T-cell (primary cell): ENCODE measurements at places on chromosomes 5 and 9.

GRCh38 chr5:54742417-54742891 is 224.9 kb downstream of the SNX18 start:
- DNase-seq, result no peak

DNA sequence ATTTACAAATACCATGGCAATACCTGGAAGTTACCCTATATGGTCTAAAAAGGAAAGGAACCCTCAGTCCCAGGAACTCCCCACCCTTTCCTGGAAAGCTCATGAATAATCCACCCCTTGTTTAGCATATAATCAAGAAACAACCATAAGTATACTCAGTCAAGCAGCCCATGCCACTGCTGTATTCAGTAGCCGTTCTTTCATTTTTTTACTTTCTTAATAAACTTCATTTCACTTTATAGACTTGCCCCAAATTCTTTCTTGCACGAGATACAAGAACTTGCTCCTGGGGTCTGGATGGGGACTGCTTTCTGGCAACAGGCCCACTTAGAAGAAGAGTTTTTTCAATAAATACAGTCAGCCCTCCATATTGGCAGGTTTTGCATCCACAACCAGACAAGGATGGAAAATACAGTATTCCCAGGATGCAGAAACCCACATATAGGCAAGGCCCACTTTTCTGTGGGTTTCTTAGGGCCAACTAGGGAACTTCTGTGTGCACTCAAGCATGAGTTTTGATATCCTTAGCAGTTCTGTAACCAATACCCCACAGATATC is 2.8 kb upstream of the TBCA start:
- DNase-seq, result no peak

DNA sequence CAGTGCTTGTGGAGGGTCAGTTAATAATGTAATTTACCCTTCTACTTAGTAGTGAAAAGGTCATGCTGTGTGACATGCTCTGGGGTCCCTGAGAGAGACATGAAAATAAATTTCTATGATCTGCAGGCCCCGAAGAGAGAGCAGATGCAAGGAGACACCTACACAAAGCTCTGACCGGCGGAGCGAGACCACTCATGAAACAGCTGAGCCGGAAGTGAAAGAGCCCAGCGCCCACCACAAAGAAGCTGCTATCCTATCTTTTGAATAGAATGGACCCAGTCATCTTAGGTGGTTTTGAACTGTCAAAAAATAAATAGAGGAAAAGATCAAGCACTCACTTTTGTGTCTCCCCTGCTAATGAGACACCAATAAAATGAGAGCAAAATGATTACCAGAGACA is 190.0 kb downstream of the MED10 start:
- no peak for DNase-seq

GRCh38 chr5:14319102-14319501 is 176.0 kb downstream of the TRIO start:
- no peak for DNase-seq

DNA sequence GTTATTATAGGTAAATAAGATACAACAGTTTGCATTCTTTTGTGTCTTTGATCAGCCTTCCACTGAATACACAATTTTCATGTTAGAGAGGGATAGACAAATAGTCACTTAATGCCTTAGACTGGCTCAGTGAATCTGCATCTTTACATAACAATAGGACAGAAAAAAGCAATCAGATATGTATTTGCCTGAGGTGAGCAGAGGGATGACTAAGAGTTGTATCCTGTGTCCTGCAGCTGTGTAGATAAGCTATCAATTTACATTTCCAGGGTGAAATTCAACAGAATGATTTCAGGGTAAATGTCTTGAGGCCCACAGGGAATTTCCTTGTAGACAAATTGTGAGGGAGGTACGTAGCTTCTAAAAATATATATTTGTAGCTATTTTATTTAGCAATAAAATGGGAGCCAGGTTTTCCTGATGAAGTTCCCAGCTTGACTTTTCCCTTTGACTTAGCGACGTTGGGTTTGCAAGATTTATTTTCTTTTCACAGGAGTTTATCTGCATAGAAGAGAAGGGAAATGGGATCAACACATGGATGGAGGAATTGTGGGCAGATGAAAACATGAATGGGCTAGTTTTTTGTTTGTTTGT is 586.1 kb upstream of the CDH6 start:
- DNase-seq, result no peak

- DNase-seq, result no peak
These were observed 133.8 kb upstream of the SLC24A2 start for GRCh38 chr9:19922476-19923118.

GRCh38 chr9:38395653-38396370 is 3.3 kb downstream of the ALDH1B1 start:
- no peak for DNase-seq

DNA sequence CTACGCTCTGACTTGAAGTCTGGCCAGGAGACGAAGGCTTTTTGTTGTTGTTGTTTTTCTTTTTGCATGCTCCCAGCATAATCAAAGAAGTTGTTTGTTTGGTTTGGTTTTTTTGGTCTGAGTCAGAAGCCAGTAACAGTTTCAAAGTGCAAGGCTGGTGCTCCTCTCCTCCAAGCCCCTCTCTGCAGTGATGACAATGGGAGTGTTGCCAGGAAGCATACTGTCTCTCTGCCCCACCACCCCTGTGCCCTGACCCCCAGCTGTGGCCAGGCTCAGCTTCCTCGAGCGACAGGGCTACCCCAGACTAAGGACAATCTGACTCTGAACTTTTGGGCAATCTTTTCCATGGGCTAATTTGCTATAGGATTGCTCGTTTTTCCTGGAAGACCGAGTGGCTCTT is 173.8 kb upstream of the PITX1 start:
- DNase-seq, result no peak

GRCh38 chr9:16461137-16461840 is 409.2 kb downstream of the BNC2 start:
- no peak for DNase-seq

DNA sequence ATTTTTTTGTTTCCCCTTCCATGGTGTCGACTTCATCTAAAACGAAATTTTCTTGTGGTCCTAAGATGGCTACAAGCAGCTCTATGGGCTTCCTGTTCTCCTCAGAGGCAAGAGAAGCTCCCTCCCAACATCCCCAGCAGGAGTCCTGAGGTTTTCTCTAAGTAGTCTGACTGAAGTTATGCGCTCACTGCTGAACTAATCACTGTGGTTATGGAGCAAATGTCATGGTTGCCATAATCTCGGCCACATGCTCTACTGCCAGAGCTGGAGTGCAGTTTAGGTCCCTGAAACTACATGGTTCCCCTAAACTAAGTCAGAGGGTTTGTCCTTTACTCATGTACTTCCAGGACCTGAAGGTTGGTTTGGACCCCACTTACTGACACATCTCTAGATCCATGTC is 68.0 kb upstream of the MAMDC2 start:
- no peak for DNase-seq

GRCh38 chr9:118330191-118330986 is 626.2 kb downstream of the TLR4 start:
- DNase-seq, result no peak

DNA sequence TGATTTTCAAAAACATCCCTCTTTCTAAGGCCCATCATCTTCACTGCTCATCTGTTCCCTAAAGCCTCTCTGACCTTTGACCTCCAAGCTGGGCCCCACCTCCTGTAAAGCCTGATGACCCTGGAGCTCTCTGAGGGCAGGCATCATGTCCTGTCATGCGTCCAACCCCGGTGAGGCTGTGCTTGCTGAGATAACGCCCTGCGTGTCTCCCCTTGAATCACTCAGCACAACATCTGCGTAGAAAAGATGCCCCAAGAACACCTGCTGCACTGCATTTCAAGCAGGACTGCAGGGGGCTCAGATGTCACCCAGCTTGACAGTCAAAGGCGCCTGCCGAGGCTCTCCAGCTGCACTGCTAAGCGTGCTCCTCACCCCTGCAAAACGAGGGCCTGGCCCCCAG is 78.0 kb downstream of the OTULIN start:
- no peak for DNase-seq

DNA sequence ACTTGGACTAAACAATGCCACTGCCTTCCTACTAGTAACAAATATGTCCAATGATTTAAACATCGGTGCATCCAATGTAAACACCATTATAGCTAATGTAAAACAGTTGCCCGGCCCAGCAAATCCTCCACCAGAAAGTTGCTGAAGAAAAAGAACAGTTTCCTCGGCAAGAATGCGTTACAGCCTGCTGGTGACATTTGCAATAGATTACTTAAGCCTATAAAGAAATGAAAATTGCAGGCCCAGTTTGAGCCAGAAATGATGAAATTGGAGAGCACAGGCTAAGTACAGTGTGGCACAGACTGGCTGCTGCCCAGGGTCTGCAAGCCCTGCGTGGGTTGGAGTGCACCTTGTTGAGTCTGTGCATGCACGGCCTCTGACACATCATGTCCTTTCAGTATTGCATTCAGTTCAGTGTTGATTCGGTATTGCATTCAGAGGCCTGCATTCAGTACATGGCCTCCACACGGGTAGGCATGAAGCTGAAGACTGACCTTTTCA is 406.0 kb upstream of the KLF4 start:
- DNase-seq, result no peak

GRCh38 chr5:172178991-172179989 is 8.7 kb downstream of the STK10 start:
- peak; percentile 84 for DNase-seq

GRCh38 chr5:86030753-86031152 is 587.0 kb upstream of the COX7C start:
- no peak for DNase-seq
